Stimulated activated CD8-positive, alpha-beta memory T cell treated with anti-CD3 and anti-CD28 coated beads, Interleukin-4, amount 100 ng/mL, for 48 hours (primary cell): ENCODE measurements at places on chromosomes 5 and 9.

- DNase-seq: no peak
These were observed 7.7 kb downstream of the EHMT1 start for GRCh38 chr9:137626464-137626863.

GRCh38 chr9:14140096-14140697 lies 173.7 kb downstream of the NFIB start:
- DNase-seq: no peak

GRCh38 chr9:136793086-136793946 lies 2.2 kb downstream of the TMEM141 start:
- no peak for DNase-seq

- no peak for DNase-seq
These were observed 53.9 kb downstream of the MLLT3 start for GRCh38 chr9:20568400-20568799.
